HCEC 1CT (cell line): ENCODE measurements at places on chromosomes 3 and 15.

DNA sequence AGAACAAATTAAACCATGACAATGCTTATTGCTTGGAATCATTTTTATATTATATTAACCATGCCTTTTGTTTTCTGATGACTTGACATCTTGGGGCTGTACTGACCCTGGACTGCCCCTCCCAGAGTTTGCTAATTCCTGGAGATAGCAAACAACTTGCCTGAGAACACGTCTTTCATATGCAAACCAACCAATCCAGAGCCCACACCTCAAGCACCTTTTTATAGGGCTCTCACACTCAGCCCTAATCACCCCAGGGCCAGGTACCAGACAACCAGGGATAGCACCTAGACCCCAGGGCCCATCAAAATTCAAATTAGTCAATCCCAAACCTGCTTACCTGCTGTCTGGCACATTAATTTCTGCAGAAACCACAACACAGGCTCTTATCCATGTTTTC is 36.9 kb downstream of the MRPS11 start:
- no peak for DNase-seq

GRCh38 chr3:122273498-122273897 is 51.5 kb upstream of the CSTA start:
- DNase-seq: no peak

DNA sequence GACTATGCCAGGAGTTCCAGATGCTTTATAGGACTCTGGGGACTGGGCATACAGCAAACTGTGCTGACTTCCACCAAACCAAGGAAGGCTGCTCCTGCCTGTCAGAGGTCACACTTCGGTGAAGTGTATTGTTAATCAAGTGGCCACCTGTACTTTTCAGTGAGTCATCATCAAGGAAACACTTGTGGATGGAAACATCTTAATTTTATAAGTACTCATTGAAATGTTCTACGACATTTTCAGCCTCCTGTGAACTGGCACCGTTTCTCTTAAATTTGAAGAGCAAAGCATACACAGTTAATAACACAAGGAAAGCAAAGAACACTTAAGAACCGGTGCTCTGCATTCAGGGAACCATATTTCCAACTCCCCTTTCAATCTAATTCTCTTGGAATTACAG is 801.7 kb upstream of the DPPA4 start:
- DNase-seq: no peak

- DNase-seq: peak; percentile 39
Observed at GRCh38 chr3:133855772-133856171, 39.9 kb downstream of the RAB6B start.
